ENCODE measurements at places on chromosomes 4 and X. TPM values are rescaled to one million over a fixed set of nuclear protein-coding genes. Genes with fewer than 3 reads are reported as not detected.
A peak's percentile ranks its signal among the peaks of the same experiment; 100 is the strongest.

DNA sequence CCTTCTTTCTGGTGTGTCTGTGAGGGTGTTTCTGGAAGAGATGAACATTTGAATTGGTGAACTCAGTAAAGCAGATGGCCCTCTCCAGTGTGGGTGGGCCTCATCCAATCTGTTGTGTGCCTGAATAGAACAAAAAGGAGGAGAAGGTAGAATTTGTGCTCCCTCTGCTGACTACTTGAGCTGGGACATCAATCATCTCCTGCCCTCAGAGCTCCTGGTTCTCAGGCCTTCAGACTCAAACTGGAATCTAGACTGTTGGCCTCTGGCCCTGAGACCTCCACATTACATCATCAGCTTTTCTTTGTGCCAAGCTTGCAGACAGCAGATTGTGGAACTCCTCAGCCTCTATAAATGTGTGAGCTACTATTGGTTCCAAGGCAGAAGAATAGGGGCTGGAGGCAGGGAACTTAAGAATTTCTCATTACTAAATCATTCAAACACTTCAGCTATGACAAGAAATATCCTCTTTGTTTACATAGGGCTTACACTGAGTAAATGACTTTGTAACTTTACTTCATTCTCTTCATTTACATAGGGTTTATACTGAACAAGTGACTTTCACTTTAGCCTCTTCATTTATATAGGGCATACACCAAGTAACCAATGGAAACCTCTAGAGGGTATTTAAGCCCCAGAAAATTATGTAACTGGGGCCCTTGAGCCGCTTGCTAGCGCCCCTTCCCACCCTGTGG, 86.9 kb upstream of the NWD2 start:
- no peak for DNase-seq
- H3K4me1 ChIP-seq: no peaks in the 10 kb centered on the region
- no peaks in the 10 kb centered on the region for H3K36me3 ChIP-seq
- H3K27ac ChIP-seq: no peak overlapping the region

The UCP1 gene
- total RNA-seq: not detected

The RASL11B gene
- 0.36 TPM for total RNA-seq

- H3K4me1 ChIP-seq: peaks cover 11% of the 10 kb centered on the region
- peak; percentile 96 for DNase-seq
- peak overlapping the region; percentile 43 for H3K27ac ChIP-seq
Measured at GRCh38 chr4:54784161-54784671, 126.5 kb downstream of the KIT start.

The RTL9 gene
- not detected for total RNA-seq

The PDGFC gene
- total RNA-seq: 44.4 TPM

GRCh38 chrX:151563449-151563848, at the start of gene PASD1:
TSS of gene PASD1 (plus strand) at chrX:151563675. CDS start at chrX:151601554, 37,879 bp downstream.
- no peak for DNase-seq
- no peaks in the 10 kb centered on the region for H3K27me3 ChIP-seq
- no peaks in the 10 kb centered on the region for H3K4me1 ChIP-seq
- no peak within 1 kb of the TSS for H3K4me3 ChIP-seq
- no peak within 1 kb of the TSS for H3K27ac ChIP-seq
- H3K36me3 ChIP-seq: no peaks in the 10 kb centered on the region

DNA sequence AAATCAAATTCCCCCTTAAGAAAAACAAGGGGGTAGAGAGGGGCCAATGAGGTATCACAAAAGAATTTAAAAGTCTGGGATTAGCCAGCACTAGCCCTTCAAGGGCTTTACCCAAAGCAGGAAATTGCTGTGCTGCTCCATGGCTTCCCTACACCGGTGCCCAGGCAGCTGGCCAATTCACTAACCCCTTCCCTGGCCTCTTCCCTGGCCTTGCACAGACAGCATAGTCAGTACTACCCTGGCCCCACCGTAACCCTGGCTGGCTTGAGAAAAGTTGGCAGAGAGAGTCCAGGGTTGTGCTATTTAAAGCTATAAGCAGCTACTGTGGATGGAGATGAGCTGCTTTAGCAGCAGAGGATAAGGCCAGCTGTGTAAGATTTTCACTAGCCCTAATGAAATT, 43.1 kb downstream of the ADAMTS3 start:
- H3K4me1 ChIP-seq: peaks cover 7% of the 10 kb centered on the region
- H3K4me3 ChIP-seq: no peak overlapping the region
- H3K27me3 ChIP-seq: no peaks in the 10 kb centered on the region
- no peaks in the 10 kb centered on the region for H3K36me3 ChIP-seq
- no peak for DNase-seq

DNA sequence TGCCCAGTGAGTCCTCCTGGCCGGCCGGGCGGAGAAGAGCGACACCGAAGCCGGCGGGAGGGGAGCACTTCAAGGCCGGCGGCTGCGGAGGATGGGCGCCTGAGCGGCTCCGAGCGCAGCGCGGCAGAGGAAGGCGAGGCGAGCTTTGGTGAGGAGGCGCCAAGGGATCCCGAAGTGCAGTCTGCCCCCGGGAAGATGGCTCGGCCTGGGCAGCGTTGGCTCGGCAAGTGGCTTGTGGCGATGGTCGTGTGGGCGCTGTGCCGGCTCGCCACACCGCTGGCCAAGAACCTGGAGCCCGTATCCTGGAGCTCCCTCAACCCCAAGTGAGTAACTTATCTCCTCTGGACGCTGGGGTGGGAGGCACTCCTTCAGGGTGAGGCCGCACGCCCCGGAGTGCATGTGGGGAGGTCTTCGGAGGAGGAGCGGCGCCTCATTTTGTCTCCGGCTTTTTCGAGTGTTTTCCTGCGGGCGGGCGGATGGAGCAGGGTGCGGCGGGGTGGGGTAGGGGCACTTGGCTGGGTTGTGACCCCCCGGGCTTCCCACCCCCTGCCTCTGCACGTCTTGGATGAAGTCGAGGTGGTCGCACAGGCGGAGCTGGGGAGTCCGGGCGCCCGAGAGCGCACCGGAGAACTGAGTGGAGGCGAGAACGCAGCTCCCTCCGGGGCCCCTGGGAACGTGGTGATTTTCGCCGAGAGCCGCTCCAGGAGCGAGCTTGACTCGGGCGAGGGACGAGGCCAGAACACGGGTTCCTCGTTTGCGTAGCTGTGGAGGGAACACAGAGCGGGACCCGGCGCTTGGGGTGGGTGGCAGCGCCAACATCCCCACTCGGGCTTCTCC, 979 bp downstream of the EFNB1 start:
- no peaks in the 10 kb centered on the region for H3K27me3 ChIP-seq
- peak; percentile 70 for DNase-seq
- H3K4me3 ChIP-seq: peak overlapping the region; percentile 44
- H3K27ac ChIP-seq: peak overlapping the region; percentile 88
- H3K36me3 ChIP-seq: no peaks in the 10 kb centered on the region

GRCh38 chr4:104494822-104495559, at the start of gene CXXC4:
TSS of gene CXXC4 (minus strand) at chr4:104494894. CDS start at chr4:104491802, 3,092 bp downstream.
- H3K27ac ChIP-seq: peak within 1 kb of the TSS; percentile 91
- H3K36me3 ChIP-seq: no peaks in the 10 kb centered on the region
- no peaks in the 10 kb centered on the region for H3K27me3 ChIP-seq
- peaks cover 11% of the 10 kb centered on the region for H3K4me1 ChIP-seq

DNA sequence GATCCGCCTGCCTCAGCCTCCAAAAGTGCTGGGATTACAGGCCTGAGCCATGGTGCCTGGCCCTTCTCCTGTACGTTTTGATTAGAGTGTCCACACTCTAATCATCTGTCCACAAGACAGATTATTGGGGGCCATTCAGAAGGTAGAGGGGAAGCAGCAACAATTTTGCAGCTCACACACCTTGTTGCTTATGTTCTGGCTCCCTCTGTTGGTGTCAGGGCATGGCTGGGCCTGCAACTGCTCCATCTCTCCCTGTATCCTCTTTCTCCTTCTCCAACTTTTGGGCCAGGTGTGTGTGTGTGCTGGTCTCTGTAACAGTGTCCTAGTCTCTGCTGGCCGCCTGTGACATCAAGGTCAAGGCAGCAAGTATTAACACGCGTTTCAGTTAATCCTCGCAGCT, 125.5 kb upstream of the MBNL3 start:
- no peak overlapping the region for H3K4me3 ChIP-seq
- H3K27me3 ChIP-seq: no peaks in the 10 kb centered on the region
- no peaks in the 10 kb centered on the region for H3K36me3 ChIP-seq
- no peak for DNase-seq

The PDLIM3 gene
- 769 TPM for total RNA-seq

DNA sequence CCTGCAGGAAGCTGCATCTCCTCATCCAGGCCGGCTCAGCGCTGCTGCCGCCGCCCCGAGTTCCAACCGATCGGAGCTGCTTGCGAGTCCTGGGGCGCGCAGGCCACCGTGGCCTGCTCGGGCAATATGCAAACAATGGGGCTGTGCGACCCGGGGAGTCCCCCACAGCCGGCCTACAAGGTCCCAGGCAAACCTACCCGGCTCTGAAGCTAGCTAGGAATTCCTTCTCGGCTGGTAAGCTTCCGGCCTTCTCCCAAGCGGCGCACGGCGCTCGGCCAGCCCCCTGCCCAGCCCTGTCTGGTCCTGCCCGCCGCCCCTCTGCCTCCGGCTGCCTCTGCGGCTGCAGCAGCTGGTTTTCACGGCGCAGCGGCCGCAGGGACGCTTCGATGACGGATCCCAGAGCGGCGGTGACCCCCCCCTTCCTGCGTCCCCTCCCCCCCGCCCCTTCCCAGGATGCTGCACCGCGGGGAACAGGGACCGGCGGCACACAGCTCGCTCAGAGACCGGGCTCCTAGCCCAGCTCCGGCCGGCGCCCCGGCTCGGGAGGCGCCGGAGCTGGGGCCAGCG, 59.4 kb downstream of the TSC22D3 start:
- H3K27ac ChIP-seq: peak overlapping the region; percentile 91
- peaks cover 20% of the 10 kb centered on the region for H3K36me3 ChIP-seq
- H3K27me3 ChIP-seq: no peaks in the 10 kb centered on the region
- no peaks in the 10 kb centered on the region for H3K4me1 ChIP-seq

- H3K27ac ChIP-seq: no peak overlapping the region
- no peaks in the 10 kb centered on the region for H3K27me3 ChIP-seq
- H3K36me3 ChIP-seq: no peaks in the 10 kb centered on the region
Measured at GRCh38 chr4:154597798-154598774, 7.5 kb upstream of the FGA start.

GRCh38 chr4:153294631-153295030, 49.9 kb upstream of the MND1 start:
- no peak overlapping the region for H3K4me3 ChIP-seq
- peaks cover 4% of the 10 kb centered on the region for H3K36me3 ChIP-seq
- DNase-seq: no peak
- H3K4me1 ChIP-seq: peaks cover 57% of the 10 kb centered on the region

DNA sequence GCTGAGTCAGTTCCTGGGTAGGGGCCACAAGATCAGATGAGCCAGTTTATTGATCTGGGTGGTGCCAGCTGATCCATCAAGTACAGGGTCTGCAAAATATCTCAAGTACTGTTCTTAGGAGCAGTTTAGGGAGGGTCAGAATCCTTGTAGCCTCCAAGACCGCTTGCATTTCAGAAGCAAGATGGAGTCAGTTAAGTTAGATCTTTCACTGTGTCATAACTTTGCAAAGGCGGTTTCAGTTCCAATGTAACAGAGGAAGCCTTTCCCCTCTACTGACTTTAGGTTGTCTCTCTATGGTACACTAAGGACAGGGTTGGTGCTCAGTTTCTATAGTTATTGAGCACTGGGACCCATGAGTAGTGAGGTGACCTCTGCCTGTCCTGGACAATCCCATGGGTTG, 127.3 kb upstream of the WDR1 start:
- no peak for DNase-seq
- no peak overlapping the region for H3K4me3 ChIP-seq

GRCh38 chr4:48315728-48316630, 25.4 kb upstream of the SLAIN2 start:
- DNase-seq: no peak
- H3K4me3 ChIP-seq: no peak overlapping the region
- no peaks in the 10 kb centered on the region for H3K36me3 ChIP-seq
- H3K4me1 ChIP-seq: no peaks in the 10 kb centered on the region
- H3K27ac ChIP-seq: no peak overlapping the region

The MAGEE2 gene
- total RNA-seq: not detected

GRCh38 chr4:114263233-114263632, 283.8 kb upstream of the ARSJ start:
- no peak overlapping the region for H3K4me3 ChIP-seq
- H3K27ac ChIP-seq: no peak overlapping the region
- H3K4me1 ChIP-seq: no peaks in the 10 kb centered on the region
- no peak for DNase-seq
- H3K27me3 ChIP-seq: no peaks in the 10 kb centered on the region

The PPP1R2C gene
- total RNA-seq: not detected

GRCh38 chr4:157934151-157934550, 238.7 kb downstream of the GASK1B start:
- H3K27me3 ChIP-seq: no peaks in the 10 kb centered on the region
- H3K4me1 ChIP-seq: no peaks in the 10 kb centered on the region
- H3K27ac ChIP-seq: no peak overlapping the region
- H3K36me3 ChIP-seq: no peaks in the 10 kb centered on the region
- no peak for DNase-seq

DNA sequence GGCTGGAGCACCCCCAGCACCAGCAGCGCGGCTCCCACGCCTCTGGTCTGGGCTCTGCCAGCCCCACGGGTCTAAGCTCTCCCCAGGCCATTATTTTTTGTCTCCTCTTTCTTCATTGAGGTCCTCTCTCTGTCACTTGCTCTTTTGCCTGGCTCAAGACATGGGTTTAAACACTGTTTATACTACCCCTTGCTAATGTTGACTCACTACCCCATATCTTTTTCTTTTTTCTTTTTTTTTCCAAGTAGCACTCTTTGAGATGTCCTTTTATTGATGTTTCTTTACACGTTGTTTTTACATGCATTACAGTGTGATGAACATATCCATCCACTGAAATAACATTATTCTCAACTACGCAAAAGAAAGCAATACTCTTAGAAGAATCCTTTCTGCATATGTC, 1.7 kb upstream of the ERVMER34-1 start:
- no peaks in the 10 kb centered on the region for H3K4me1 ChIP-seq
- no peak for DNase-seq
- no peaks in the 10 kb centered on the region for H3K36me3 ChIP-seq

The FRYL gene
- total RNA-seq: 72.4 TPM

DNA sequence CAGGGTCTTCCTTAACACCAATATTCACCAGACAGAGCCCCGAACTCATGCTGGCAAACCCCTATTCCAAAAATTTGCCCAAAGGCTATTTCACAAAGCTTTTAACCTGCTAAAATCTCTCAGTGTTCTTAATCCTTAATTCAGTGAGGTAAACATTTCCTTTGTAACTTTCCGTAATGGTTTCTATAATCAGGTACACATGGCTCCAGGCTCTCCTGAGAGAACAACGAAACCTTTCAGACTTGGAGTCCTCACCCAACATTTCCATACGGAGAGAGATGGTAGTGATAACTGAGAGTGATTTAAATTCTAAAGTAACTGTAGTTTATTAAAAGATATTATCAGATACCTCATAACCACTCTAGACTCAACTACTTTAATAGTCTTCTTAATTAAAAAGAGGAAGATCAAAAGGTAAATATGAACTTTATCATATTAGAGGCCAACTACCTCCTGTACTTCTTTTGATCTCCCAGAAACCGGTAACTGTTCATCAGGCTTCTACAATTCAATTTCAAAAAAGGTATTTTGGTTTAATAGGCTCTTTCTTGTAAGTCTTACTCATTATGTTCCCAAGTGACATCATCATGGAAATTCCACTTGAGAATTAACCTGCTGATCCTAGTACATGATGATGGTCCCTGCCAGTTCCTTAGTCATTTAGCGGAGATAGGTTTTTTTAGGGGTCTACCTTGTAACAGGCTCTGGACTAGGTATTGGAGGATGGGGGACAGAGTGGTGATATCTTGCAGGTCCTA, 91.4 kb upstream of the UCP1 start:
- no peak overlapping the region for H3K4me3 ChIP-seq
- no peaks in the 10 kb centered on the region for H3K27me3 ChIP-seq
- no peak overlapping the region for H3K27ac ChIP-seq
- H3K36me3 ChIP-seq: no peaks in the 10 kb centered on the region
- H3K4me1 ChIP-seq: no peaks in the 10 kb centered on the region

- H3K4me1 ChIP-seq: peaks cover 5% of the 10 kb centered on the region
- no peak overlapping the region for H3K4me3 ChIP-seq
Measured at GRCh38 chr4:100707786-100708185, 190.0 kb upstream of the EMCN start.

The PRDM8 gene
- total RNA-seq: 14.3 TPM
